ENCODE measurements at places on chromosomes 6 and 20. TPM values are rescaled to one million over a fixed set of nuclear protein-coding genes. Genes with fewer than 3 reads are reported as not detected.

- peak; percentile 14 for DNase-seq
Observed at GRCh38 chr6:81594501-81594900, 158.0 kb downstream of the TENT5A start.

DNA sequence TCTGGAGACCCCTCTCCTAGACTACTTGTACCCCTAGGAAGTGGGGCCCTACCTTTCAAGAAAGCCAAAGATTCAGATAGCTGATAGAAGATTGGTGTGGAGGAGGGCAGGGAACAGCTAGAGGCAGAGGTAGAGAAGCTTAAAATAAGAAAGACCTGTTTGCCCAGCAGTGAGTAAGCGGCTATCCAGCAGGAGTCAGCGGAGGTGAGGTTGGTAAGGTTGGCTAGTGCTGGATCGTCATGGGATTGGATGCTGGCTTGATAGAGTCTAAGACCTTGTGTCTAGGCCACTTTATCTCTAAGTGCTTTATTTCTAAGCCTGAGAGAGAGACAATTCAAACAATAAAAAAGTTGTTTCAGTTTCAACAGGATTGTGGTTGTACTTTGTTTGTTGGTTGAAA is 19.1 kb downstream of the ANKS1A start:
- DNase-seq = no peak

GATA5 gene
- 0.12 TPM for total RNA-seq

DNA sequence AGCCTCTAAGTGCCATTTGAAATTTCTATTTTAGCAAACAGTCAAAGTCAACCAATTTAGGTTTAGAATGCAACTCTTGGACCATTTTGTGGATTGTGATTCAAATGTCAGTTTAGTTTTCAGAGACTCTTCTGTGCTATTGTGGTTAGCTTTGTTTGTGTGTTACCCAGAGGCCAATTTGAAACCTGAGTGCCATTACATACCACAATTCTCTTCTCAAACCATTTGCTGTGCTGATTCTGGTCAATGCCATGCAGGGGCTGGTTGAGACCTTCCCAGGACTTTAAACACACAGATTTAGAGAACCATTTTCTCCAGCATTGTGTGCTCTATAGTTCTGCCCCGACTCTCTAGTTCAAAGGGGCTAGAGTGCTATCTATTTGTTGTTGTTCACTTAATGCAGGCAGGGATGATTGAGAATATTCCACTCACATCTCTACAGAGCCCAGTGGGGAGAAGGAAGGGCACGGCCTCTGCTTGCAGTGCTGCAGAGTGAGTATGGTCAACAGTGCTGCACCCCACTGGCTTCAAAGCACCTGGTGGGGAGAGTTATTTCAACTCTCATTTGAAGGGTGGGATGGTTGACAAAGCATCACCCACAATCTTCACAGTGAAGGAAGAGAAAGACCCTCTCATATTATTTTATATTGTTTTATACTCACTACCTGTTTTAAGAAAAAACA is 738.2 kb downstream of the COL12A1 start:
- no peak for DNase-seq

GRCh38 chr6:62683063-62683462 is 397.0 kb upstream of the KHDRBS2 start:
- DNase-seq = no peak

GRCh38 chr6:51788121-51788520 is 299.3 kb downstream of the PKHD1 start:
- no peak for DNase-seq

- no peak for DNase-seq
Observed at GRCh38 chr6:48110436-48111142, 408 bp downstream of the PTCHD4 start.

TNFRSF6B gene
- not detected for total RNA-seq

- no peak for DNase-seq
Observed at GRCh38 chr6:157853018-157853805, 30.2 kb downstream of the SNX9 start.

- no peak for DNase-seq
Observed at GRCh38 chr6:144262470-144263369, 22.4 kb upstream of the UTRN start.

DNA sequence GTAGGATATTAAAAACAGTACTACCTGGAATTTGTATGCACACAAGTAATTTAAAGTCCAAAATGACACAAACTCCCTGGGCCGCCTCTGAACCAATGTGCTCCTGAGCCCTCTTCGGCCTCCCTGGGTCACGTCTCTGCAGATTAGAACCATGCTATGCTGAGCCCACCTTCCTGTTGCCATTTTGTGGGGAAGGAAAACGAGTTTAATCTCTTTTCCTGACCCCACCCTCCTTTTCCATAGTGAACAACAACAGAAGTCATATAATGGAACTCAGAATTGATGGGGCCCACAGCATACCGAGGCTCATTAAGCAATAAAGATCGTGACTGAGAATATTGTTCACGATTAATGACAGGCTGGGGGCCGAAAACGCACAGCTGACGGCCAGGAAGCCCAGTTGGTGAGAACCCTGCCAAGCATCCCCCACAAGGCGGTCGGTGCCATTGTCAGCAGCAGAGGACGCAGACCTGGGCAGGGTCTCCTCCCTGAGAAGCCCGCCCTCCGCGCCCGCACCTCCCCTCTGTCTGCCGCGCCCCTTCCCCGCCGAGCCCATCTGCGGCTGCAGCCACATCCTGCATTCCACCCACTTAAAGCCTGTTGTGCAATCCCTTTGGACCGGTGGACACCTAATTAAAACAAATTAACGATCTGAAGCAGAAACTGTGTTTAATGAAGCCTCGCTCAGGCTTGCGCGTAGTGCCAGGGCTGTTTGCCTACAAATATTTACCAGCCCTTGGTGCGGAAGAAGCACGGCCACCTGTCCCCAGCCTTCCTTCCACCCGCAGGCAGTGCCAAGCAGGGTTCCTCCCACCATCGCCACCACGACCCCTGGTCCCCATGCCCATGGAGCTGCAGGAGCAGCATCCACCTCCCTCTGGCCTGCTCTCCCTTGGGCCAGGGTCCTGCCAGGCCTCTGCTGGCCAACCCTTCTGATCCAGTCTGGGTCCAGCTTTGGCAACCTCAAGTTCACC is 68.1 kb downstream of the DLL1 start:
- DNase-seq = no peak

E2F3 gene
- 16.3 TPM for total RNA-seq

DNA sequence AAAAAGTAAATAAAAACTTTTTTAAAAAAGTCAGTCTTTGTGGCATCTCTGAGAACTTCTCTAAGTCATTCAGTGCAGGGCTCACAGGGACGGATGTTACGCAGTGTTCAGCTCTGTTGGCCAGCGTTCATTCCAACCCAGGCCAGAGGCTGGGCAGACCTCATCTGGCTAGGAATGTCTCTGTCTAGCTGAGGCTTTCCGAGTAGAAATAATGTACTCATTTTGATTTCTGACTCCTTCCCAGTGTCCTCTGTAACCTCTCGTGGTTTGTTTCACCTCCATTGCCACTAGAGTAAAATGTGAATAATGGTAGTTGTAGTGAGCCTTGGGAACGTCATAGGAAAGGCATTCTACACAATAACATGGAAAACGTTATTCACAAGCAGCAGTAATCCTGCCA is 135.1 kb downstream of the TMEM242 start:
- DNase-seq = no peak

- DNase-seq = no peak
Observed at GRCh38 chr20:54017846-54018245, 52.5 kb downstream of the BCAS1 start.

DNA sequence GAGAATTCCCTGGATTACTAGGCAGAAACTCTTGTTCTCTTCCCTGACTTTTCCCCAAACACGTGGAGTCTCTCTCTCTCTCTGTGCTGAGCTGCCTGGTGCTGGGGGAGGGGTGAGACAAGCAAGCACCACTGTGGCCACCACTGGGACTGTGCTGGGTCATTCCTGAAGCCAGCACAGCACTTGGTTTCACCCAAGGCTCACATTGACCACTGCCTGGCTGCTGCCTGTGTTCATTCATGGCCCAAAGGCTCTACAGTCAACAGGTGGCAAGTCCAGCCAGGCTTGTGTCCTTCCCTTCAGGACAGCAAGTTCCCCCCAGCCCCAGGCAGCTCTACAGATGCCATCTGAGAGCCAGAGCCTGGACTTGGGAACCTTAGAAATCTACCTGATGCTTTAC is 92.2 kb downstream of the CTNNBL1 start:
- DNase-seq = no peak

DNA sequence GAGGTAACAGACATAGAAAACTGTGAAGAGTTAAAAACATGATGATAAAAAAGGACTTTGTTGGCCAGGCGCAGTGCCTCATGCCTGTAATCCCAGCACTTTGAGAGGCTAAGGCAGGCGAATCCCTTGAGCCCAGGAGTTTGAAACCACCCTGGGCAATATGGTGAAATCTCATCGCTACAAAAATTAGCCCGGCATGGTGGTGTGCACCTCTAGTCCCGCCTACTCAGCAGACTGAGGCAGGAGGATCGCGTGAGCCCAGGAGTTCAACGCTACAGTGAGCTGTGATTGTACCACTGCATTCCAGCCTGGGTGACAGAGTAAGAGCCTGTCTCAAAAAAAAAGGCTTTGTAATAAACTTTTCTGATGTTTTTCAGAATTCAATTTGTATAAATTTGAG is 60.1 kb downstream of the GFOD1 start:
- no peak for DNase-seq

LBP gene
- total RNA-seq = not detected

DNA sequence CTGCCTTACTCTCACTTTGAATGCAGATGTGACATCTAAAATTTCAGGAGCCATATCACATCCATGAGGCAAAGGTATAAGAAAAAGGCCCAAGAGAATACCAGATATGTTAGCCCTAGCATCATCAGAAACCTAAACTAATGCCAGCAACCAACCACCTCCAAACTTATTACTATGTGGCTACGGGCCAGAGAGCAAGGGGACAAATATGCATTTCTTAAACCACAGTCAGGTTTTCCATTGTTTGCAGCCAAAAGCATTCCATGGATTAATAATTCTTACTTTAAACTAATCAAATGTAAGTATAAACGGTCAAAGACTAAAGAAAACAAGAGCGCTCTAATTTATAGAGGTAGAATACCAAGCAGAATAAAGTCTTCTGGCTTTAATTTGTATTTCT is 84.7 kb downstream of the TASP1 start:
- DNase-seq = no peak

- DNase-seq = no peak
Observed at GRCh38 chr6:2799936-2800527, 34.8 kb downstream of the WRNIP1 start.

GRCh38 chr6:46184114-46184513 is 13.3 kb upstream of the ENPP5 start:
- no peak for DNase-seq

CDH4 gene
- not detected for total RNA-seq

GRCh38 chr6:32439139-32439538 is 548 bp upstream of the HLA-DRA start:
- no peak for DNase-seq

GRCh38 chr20:18740726-18741125 is 72.9 kb upstream of the SCP2D1 start:
- no peak for DNase-seq

DNA sequence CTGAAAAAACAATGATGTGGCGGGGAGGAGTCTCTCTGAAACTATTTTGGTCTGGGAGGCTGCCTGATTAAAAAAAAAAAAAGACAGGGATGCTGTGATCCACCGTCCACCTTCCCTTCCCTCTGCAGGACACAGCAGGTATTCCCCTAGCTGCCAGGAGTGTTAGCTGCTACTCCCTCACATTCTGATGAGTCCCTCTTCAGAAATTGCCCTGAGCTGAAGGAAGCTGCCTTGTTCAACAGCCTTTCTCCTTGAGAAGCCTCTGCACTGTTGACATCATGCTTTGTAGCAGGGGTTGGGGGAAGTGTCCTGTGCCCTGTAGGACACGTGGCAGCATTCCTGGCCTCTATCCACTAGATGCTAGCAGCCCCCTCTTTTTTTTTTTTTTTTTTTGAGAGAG is 71.7 kb upstream of the ZMYND8 start:
- no peak for DNase-seq

GRM4 gene
- not detected for total RNA-seq

FOXA2 gene
- total RNA-seq = 43.6 TPM

TFAP2D gene
- total RNA-seq = not detected

DNA sequence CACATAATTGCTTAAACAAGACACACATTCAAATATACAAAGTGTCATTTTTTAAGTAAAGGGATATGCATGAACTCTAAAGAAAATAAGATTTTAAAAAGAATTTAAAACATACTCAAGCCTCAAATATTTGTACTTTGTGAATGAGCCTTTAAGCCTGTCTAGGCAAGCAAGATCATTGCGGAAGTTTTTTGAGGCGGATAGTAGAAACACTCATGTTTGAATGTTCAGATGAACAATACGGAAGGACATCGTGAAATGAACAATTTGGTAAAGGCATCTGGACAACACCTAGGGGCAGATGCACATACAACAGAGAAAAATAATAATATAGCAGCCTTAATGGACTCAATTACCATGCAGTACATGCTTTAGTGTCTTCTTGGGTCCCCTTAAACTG is 928.9 kb downstream of the TFAP2A start:
- no peak for DNase-seq

DNA sequence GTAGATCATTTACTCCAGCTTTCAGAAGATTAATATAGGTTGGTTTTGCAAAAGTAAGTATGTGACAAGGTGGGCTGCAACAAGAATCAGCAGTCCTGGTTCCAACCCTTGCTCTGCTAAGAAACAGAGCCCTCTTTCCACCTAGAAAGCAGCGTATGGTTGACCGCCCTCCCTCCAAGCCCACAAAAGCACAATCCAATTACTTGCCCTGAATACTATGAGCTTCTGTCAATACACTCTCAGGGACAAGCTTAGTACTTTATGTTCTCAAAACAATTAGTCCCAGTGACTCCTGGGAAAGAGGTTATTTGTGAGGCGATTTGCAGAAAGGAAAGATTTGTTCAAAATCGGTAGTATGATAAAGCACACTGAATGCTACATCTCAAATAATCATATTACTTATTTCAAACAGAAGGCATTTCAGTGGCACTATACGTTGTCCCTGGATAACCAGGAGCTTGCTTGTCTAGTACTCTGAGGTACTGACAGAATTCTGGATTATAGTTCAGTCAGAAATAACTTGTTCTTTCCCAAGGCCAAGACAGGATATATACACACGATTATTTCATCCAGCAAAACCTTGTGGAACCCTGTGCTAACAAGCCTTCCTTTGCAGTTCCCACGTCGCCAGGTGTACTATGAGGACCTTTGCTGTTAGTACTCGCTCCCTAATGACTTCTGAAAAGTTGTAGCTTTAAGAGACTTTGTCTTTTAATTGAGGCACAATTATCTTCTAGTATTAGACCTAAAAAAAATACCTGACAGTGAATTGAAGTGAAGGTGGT is 96.9 kb upstream of the ADTRP start:
- no peak for DNase-seq

GRCh38 chr20:34773726-34774125 is 51.7 kb downstream of the NCOA6 start:
- no peak for DNase-seq

- DNase-seq = peak; percentile 69
Observed at GRCh38 chr6:81938014-81938856, 185.8 kb upstream of the TENT5A start.

DNA sequence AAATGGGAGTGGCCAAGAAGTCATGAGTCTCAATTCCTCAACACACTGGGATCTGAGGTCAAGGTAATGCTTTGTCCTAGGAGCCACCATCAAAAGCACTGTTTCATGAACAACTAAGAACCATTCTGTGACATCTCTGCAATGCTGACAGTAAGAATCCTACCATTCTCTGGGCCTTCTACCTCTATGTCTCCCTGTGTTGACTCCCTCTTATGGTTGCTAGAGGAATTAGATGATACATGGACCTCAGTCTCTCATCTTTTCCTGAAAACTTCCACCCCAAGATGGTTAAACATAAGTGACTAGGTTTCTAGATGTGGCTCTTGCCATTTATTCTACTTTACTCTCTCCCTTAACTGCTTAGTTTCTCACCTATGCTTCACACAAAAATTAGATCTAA is 9.1 kb downstream of the MTRF1L start:
- no peak for DNase-seq

GRCh38 chr6:118283766-118284165 is 264.3 kb upstream of the PLN start:
- DNase-seq = peak; percentile 39

Data from Caco-2 (cell line).